ENCODE measurements at places on chromosomes 6 and 20. TPM values are rescaled to one million over a fixed set of nuclear protein-coding genes. Genes with fewer than 3 reads are reported as not detected.

DNA sequence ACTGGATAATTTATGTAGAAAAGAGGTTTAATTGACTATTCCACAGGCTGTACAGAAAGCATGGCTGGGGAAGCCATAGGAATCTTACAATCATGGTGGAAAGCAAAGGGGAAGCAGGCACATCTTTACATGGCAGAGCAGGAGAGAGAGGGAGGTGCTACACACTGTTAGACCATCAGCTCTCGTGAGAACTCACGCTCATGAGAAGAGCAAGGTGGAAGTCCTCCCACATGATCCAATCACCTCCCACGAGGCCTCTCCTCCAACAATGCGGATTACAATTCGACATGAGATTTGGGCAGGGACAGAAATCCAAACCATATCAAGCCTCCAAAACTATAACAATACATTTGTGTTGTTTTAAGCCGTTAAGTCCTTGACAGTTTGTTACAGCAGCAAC lies 257.1 kb upstream of the KCNG1 start:
- no peak for DNase-seq

ZNF341 gene
- 3.3 TPM for polyA plus RNA-seq

CENPQ gene
- polyA plus RNA-seq = 10.5 TPM

GRCh38 chr6:129099696-129100095 lies 216.8 kb downstream of the LAMA2 start:
- DNase-seq = no peak

TNF gene
- not detected for polyA plus RNA-seq

DNA sequence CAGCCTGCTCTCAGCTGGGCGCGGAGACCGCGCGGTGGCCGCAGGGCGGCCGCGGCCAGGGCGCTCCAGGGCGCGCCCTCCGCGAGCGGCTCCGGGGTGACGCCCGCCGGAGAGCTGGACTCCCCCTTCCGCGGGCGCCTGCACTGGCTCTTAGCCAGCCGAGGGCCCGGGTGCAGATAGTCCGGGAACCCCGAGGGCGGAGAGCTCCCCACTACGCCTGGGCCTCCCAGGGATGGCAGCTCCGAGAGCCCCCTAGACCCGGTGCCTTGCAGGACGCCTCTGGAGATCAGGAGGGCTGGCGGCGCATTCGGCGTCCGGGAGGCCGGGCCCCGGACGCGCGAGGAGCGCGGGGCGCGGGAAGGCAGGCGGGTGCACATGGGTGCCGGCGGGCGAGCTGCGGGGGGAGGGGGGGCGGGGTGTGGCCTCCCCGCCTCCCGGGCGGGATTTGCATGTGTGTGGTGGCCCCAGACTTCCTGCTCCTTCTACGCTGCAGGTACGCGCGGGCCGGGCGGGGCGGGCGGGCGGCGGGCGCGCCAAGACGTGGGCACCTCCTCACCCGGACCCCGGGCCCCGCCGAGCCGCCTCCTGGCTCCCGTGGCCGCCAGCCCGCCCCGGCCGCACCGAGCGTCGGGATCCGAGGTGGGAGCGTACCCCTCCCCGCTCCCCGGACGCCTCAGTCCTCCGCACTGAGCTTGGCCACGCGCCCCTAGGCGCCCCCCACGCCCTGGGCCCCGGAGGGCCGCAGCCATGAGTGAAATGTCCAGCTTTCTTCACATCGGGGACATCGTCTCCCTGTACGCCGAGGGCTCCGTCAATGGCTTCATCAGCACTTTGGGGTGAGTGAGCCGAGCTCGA lies at the start of gene ITPR3:
TSS of gene ITPR3 (plus strand) at position 467 of the 855 bp plus-strand sequence. CDS start at position 748, 281 bp downstream.
- no peak for DNase-seq

GRCh38 chr6:21331235-21331634 lies 262.3 kb upstream of the SOX4 start:
- no peak for DNase-seq

GRCh38 chr6:137341681-137342195 lies 122.6 kb upstream of the IFNGR1 start:
- no peak for DNase-seq

DNA sequence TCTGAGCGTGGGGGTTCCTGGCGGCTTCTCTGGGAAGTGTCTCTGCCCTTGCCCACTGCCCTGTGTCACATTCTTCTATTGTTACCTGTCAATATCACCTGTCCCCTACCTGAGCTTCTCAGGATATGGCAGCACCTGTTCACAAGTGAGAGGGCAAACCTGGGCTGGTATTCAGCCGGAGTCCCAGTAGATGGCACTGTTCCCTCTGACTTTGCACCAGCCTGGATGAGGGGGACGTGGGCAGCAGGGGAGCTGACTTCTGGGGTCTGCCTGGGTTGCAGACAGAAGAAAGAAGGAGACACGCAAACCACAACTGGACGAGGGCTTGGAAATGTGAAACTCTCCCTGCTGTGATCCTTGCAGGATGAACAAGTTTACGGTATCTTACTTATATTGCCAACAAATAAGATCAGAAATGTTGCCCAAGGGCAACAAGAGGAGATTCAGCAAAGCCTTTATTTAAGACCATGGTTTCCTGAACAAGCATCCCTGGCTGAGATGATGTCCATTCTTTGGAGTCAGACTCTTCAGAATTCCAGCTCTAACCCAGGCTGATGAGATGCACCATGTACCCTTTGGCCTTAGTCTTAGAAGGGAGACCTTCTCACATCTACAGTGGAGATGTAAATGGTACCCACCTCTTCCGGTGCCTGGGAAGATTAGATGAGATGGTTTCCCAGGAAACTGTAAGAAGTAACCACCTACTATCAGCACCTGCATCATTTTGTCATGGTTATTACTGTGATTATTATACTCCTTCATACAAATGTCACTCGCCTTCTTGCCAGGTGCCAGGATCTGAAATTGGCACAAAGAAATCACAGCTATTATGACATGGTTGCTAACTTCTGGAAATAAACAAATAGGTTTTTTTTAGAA lies 400.0 kb upstream of the CDH4 start:
- peak; percentile 24 for DNase-seq

- DNase-seq = no peak
These were observed 273.2 kb downstream of the CDC5L start for GRCh38 chr6:44660561-44661220.

CCM2L gene
- 9.2 TPM for polyA plus RNA-seq

- DNase-seq = no peak
These were observed 6.4 kb downstream of the FGD2 start for GRCh38 chr6:37011656-37012378.

- no peak for DNase-seq
These were observed 184.3 kb downstream of the CARMIL1 start for GRCh38 chr6:25463441-25463840.

DNA sequence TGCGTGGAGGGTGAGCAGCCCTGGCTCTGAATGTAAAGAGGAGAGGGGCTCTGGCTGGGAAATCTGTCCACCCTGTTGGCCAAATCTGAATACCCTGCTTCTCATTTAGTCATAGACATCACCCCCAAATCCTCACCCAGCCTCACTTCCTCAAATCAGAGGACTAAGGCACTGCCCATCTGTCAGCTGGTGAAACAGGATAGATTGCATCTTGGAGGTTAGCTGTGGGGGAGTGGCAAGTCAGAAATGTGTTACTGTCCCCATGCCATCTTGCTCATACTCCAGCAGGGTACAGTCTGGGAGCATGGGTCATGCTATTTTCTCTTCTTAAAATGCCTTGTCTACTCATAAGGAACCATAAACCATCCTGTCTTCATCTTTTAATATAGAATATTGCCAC lies 9.5 kb upstream of the DTNBP1 start:
- DNase-seq = no peak

- no peak for DNase-seq
These were observed 37.0 kb upstream of the HLA-G start for GRCh38 chr6:29790626-29791025.

DNA sequence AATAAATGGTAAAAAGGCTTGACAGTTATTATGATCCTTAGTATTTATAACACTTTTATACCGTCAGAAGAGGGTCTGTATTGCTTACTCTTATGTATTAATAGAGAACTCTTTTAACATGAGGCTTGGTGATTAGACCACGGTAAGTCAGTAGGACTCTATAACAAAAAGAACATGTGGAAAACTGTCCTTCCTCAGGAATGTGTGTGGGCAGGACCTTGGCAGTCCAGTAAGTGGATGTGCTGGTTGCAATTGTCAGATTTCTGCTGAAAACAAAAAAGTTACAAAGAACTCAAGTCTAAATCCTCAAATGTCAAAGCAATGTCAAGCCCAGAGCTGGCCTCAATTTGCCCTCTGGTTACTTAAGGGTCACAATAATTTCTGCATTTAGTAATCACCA lies 81.1 kb downstream of the PLCG1 start:
- no peak for DNase-seq

DNA sequence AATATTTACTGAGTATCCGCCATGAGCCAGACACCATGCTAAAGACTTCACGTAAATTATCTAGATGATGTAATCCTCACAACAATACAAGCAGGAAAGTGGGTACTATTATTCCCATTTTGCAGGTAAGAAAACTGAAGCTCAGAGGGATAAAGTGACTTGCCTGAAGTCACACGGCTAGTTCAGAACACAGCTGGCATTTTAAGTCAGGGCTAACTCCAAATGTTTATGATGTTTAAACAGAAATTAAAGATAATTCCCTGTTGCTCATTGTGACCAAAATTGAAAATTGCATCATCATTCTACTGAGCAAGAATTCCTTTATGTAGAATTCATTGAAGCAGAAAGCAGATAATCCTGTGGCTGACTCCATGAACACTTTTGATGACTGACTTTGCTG lies 71.3 kb upstream of the STXBP5 start:
- no peak for DNase-seq

- DNase-seq = no peak
These were observed 188.9 kb downstream of the QKI start for GRCh38 chr6:163603395-163603794.

GRCh38 chr20:5863040-5863833 lies 87.1 kb downstream of the TRMT6 start:
- DNase-seq = no peak

DNA sequence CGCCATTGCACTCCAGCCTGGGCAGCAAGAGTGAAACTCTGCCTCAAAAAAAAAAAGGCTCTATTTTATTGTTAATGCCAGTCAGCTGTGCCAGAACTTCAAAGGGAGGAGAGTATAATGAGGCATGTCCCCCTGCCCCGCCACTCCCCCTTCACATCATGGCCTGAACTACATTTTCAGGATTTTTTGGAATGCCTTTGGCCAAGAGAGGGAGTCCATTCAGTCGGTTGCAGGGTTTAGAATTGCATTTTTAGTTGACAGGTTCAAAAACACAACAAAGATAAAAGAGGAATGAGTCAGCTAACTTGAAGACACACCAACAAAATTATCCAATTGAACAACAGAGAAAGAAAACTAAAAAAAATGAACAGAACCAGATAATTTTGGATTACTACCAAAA lies 59.1 kb downstream of the CEP43 start:
- no peak for DNase-seq

FAM209B gene
- polyA plus RNA-seq = 0.48 TPM

DNA sequence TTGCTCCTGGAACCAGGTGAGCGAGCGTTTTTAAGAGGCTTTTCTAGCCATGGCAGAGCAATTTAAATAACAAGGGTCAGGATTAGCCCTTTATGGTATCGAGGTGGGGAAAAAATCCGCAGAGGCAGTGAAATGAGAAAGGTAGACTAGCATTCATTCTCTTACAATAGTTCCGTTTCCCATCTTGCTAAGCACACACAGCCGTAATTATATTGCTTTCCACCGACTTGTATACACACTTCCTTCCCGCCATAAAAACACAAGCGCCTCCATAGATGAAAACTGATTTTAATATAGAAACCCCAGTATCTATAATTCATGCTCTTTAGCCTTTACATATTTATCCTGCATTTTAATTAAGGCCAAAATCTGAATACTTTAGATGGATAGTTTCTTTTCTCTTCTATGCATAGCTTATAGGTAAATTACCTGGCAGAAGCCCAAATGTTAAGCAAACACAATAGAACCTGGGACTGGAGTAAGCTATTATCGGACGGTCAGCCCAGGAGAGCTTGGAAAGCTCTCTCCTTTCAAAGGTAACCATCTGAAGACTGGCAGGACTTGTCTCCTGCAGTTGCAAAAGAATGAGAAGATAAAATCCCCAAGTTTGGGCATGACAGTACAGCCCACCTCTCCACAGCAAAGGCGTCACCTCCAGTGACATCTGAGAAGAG lies 90.9 kb upstream of the MC3R start:
- no peak for DNase-seq

DNA sequence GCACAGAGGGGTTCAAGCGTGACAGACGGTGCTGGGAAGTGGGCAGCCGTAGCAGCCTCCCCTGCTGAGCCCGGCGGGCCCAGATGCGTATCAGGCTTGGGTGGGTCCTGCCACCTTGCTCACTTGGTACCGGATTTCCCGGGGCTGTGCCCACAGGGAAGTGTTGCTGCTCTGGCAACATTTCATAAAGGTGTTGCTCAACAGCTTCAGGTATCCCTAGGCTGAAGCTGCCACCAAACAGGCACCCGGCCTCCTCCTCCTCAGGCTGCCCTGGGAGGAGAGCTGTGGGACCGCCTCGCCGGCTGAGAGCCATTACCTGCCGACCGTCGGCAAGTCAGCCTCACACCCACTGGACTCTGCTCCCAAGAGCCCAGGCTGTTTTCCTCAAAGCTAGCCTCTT lies 11.5 kb downstream of the PSMG4 start:
- DNase-seq = no peak

- no peak for DNase-seq
These were observed 862.8 kb upstream of the CITED2 start for GRCh38 chr6:140237251-140237650.

GRCh38 chr6:17004269-17004668 lies 97.6 kb upstream of the STMND1 start:
- DNase-seq = no peak

FOXF2 gene
- not detected for polyA plus RNA-seq

GRCh38 chr6:23424584-23424983 lies 701.4 kb upstream of the NRSN1 start:
- DNase-seq = no peak

GRCh38 chr6:138817799-138818198 lies 21.9 kb downstream of the ECT2L start:
- DNase-seq = peak; percentile 79

GRCh38 chr20:58571693-58572427 lies 56.7 kb upstream of the APCDD1L start:
- peak; percentile 90 for DNase-seq

- DNase-seq = peak; percentile 79
These were observed 517.0 kb upstream of the NRSN1 start for GRCh38 chr6:23608931-23609435.

GRCh38 chr6:13447949-13448724 lies 39.3 kb downstream of the GFOD1 start:
- DNase-seq = no peak

FABP7 gene
- 0.22 TPM for polyA plus RNA-seq

ASIP gene
- 0.34 TPM for polyA plus RNA-seq

ZSCAN23 gene
- 16.6 TPM for polyA plus RNA-seq

GRCh38 chr6:170165471-170166117 lies 125.3 kb downstream of the DLL1 start:
- DNase-seq = no peak

GRCh38 chr6:84521511-84521910 lies 242.9 kb downstream of the TBX18 start:
- DNase-seq = peak; percentile 21

DAAM2 gene
- 30.2 TPM for polyA plus RNA-seq

- DNase-seq = no peak
These were observed 39.8 kb upstream of the EDN1 start for GRCh38 chr6:12250383-12250770.

PAK5 gene
- polyA plus RNA-seq = 0.49 TPM

GRCh38 chr20:47406849-47407682 lies 50.6 kb upstream of the ZMYND8 start:
- DNase-seq = no peak

- no peak for DNase-seq
These were observed 6.2 kb downstream of the EPHA7 start for GRCh38 chr6:93413190-93413589.
